ENCODE measurements at places on chromosomes 2 and 18. TPM values are rescaled to one million over a fixed set of nuclear protein-coding genes. Genes with fewer than 3 reads are reported as not detected.

DNA sequence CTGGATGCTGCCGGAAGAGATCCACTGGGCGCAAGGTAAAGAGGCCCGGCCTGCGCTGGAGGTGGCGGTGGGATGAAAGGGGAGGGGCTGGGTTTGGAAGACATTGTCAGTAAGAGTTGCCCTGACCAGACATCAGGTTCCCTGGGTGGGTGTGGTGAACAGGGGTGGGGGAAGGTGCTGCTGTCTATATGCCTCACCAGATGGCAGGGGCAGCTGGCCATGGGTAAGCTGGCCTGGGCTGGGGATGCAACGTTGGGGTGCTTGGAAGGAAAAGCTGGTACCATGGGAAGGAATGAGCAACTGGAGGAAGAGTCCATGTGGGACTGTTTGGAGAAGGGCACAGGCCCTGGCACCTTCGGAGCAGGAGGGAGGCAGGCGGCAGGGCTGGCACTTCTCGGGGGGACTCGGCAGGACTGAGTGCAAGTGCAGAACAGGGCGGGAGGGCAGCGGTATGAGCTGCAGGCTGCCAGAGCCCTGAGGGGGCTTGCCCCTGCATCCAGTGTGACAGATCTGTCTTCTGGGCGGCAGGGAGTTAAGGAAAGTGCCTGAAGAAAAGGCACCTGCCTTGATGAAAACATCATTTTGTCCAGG lies 146.4 kb downstream of the DYSF start:
- DNase-seq, result no peak

The ABCG5 gene
- total RNA-seq, result 0.05 TPM

The POTEI gene
- 0.92 TPM for total RNA-seq

The BOLL gene
- total RNA-seq, result not detected

DNA sequence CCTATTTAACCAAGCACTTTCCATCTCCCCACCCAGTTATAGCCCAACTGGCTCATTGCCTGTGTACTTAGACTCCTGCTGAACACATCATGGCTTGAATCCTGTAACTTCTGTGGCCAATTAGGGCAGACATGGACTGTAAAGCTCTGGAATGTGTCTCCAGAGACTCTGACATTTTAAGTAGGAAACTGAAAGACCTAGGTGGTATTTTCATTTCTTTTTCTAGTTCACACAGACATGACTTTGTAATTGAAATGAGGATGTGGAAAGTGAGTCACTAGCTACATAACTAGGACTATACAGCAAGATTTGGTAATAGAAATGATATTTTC lies 12.2 kb downstream of the DOK1 start:
- no peak for DNase-seq

- no peak for DNase-seq
These were observed 930.3 kb downstream of the SUCLG1 start for GRCh38 chr2:83528767-83529166.

The TMEM247 gene
- not detected for total RNA-seq

The DSG3 gene
- 0.03 TPM for total RNA-seq
